Lung (tissue), 17 donors: ENCODE measurements at places on chromosomes 11 and 22. TPM values are rescaled to one million over a fixed set of nuclear protein-coding genes. Genes with fewer than 3 reads are reported as not detected.

- no peak overlapping the region for H3K4me3 ChIP-seq
- peaks cover 32% of the 10 kb centered on the region for H3K36me3 ChIP-seq
- H3K27me3 ChIP-seq, result no peaks in the 10 kb centered on the region
- H3K4me1 ChIP-seq, result no peaks in the 10 kb centered on the region
- no peak overlapping the region for H3K27ac ChIP-seq
- no peak for DNase-seq
These were observed 11.2 kb upstream of the ACR start for GRCh38 chr22:50726643-50727340.

DNA sequence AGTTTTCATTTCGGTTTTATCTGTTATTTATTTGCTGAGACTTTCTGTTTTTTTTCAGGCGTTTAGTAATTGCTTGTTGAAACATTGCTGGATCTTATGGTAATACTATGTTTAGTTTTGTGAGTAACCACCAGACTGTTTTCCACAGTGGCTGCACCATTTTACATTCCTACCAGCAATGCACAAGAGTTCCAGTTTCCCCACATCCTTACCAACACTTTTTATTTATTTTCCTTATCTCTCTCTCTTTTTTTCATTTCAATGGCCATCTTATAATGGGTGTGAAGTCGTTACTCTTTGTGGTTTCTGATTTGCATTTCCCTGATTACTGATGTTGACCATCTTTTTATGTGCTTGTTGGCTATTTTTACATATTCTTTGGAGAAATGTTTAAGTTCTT is 23.7 kb downstream of the USP47 start:
- H3K4me3 ChIP-seq, result no peak overlapping the region
- DNase-seq, result no peak
- no peak overlapping the region for H3K27ac ChIP-seq
- no peaks in the 10 kb centered on the region for H3K36me3 ChIP-seq
- H3K4me1 ChIP-seq, result no peaks in the 10 kb centered on the region

GRCh38 chr22:25235547-25236290 is 16.3 kb downstream of the CRYBB2 start:
- no peak overlapping the region for H3K27ac ChIP-seq
- peak; percentile 81 for DNase-seq
- no peak overlapping the region for H3K4me3 ChIP-seq
- H3K4me1 ChIP-seq, result no peaks in the 10 kb centered on the region
- no peaks in the 10 kb centered on the region for H3K36me3 ChIP-seq

DNA sequence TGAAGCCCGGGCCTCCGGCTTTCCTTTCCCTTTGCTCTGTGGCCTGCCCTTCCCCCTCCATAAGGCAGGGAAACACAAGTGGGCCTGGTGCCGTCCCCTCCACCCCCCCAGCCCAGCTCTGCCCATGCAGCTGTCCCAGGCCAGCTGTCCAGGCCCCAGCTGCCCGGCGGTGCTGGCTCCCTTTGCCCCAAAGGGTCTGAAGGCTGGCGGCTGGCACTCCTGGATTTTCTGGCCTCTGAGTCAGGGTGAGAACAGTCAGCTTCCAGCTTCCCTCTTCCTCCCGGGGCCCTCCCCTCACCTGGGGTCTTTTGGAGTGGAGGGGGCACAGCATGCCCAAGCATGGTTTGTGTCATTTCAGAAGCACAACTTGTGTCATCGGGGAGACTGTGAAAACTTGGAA is 27.8 kb downstream of the CD82 start:
- no peak overlapping the region for H3K27ac ChIP-seq
- peaks cover 3% of the 10 kb centered on the region for H3K36me3 ChIP-seq
- H3K4me3 ChIP-seq, result no peak overlapping the region
- no peaks in the 10 kb centered on the region for H3K27me3 ChIP-seq
- peak; percentile 45 for DNase-seq
- H3K4me1 ChIP-seq, result peaks cover 37% of the 10 kb centered on the region

The SCGB1D2 gene
- total RNA-seq, result not detected

- H3K36me3 ChIP-seq, result no peaks in the 10 kb centered on the region
- no peaks in the 10 kb centered on the region for H3K27me3 ChIP-seq
- peak; percentile 80 for DNase-seq
- H3K27ac ChIP-seq, result no peak overlapping the region
These were observed 63.5 kb upstream of the FDX1 start for GRCh38 chr11:110366291-110366690.

The PRRG4 gene
- 9.7 TPM for total RNA-seq

The ARHGAP20 gene
- 5.2 TPM for total RNA-seq

DNA sequence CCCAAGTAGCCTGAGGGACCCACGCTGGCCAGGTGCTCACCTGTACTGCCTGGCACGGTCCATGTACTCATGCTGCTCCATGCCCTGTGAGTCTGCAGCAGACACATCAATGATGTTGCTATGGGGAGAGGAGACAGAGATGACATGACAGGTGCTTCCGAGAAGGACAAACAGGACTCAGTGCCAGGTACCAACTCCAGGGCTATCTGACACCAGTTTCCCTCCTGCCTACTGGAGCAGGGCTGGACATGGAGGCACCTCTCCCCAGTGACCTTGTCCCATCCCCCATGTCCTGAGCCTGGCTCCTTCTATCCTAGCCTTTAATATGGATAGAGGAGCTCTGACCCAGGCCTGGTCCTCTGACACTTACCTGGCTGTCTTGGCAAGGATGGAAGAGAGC is 4.4 kb downstream of the LAMTOR1 start:
- H3K36me3 ChIP-seq, result peaks cover 24% of the 10 kb centered on the region
- DNase-seq, result no peak

The ASRGL1 gene
- total RNA-seq, result 6.3 TPM

The RTL10 gene
- total RNA-seq, result 22.7 TPM

The THRSP gene
- total RNA-seq, result not detected

DNA sequence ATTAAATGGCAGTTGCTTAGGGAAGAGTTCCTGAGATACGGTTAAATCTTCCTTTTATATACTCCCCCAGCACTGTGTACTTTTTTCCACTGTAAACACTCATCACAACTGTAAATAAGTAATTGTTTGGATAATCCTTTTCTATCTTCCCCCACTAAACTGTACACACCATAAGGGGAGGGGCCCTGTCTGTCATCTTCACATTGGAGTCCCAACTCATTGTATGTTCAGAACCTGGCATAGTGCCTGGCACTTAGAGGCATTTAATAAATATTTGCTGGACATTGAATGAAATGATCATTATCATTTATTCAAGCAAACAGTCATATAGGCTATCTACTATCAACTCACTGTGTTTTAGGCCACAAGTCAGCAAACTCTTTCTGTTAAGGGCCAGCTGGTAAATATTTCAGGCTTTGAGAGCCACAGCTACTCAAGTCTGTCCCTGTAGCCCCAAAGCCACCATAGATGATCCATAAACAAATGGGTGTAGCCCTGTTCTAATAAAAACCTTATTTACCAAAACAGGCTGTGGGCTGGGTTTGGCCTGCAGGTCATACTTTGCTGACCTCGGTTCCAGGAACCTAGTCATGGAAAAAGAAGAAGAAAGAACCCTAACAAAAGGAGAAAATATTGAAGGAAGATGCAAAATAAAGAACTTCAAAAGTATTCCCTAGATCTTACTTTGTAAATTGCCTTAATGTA is 70.0 kb downstream of the AMOTL1 start:
- no peak for DNase-seq
- H3K36me3 ChIP-seq, result peaks cover 3% of the 10 kb centered on the region
- H3K4me3 ChIP-seq, result no peak overlapping the region
- H3K27ac ChIP-seq, result no peak overlapping the region

GRCh38 chr11:26199331-26200095 is 132.4 kb upstream of the ANO3 start:
- H3K4me1 ChIP-seq, result no peaks in the 10 kb centered on the region
- no peak for DNase-seq
- no peaks in the 10 kb centered on the region for H3K27me3 ChIP-seq

DNA sequence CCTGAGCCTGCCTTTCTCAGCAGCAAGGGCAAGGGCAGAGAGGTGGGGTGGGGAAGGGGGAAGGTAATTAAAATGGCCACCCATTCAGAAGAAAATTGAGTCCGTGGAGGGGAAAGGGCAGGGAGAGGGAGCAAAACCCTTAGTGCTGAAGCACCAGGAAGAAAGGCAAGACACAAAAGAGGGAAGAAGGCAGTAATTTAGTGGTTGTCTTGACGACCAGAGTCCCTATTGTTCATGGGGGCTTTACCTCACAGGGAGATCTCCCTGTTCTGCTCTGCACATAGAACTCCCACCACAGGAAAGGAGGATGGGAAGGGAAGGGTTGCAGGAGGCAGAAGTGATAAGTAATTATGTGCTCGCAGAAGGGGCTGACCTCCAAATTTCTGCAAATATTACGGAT is 23.4 kb downstream of the SNX19 start:
- H3K27ac ChIP-seq, result no peak overlapping the region
- H3K36me3 ChIP-seq, result peaks cover 20% of the 10 kb centered on the region
- no peaks in the 10 kb centered on the region for H3K27me3 ChIP-seq
- DNase-seq, result no peak

The ART1 gene
- total RNA-seq, result 0.80 TPM

DNA sequence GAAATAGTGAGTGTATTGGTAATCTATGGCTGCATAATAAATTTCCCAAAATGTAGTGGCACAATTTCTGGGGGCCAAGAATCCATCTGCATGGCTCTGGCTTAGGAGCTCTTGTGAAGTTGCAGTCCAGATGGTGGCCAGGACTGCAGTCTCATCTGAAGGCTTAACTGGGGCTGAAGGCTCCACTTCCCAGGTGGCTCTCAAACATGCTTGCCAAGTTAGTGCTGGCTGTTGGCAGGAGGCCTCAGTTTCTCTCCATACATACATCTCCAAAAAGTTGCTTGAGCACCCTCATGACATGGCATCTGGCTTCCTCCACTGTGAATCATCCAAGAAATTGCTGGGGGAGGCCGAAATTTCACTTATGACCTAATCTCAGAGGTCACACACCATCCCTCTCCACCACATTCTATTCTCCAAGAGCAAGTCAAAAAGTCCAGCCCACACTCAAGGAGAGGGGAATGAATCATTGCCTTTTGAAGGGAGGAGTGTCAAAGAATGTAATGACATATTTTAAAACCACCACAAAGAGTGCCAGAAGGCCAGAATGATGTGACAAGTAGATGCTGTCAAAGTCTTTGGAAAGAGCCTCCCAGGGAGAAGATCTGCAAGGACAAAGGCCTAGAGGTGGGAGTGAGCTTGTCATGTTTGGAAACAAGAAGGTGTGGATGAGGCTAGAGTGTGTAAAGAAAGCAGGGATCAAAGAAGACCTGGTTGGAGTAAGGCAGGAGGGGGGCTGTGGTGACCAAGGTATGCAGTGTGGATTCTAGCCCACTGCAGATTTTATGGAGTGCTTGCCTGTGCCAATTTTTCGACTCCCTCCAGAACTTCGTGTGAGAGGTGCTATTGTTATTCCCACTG is 566.2 kb downstream of the MIAT start:
- H3K36me3 ChIP-seq, result no peaks in the 10 kb centered on the region
- no peaks in the 10 kb centered on the region for H3K27me3 ChIP-seq
- H3K4me3 ChIP-seq, result no peak overlapping the region
- H3K4me1 ChIP-seq, result peaks cover 8% of the 10 kb centered on the region
- no peak overlapping the region for H3K27ac ChIP-seq
- peak; percentile 45 for DNase-seq

The CTR9 gene
- 40.0 TPM for total RNA-seq
